ENCODE measurements at places on chromosomes 3 and 15.

DNA sequence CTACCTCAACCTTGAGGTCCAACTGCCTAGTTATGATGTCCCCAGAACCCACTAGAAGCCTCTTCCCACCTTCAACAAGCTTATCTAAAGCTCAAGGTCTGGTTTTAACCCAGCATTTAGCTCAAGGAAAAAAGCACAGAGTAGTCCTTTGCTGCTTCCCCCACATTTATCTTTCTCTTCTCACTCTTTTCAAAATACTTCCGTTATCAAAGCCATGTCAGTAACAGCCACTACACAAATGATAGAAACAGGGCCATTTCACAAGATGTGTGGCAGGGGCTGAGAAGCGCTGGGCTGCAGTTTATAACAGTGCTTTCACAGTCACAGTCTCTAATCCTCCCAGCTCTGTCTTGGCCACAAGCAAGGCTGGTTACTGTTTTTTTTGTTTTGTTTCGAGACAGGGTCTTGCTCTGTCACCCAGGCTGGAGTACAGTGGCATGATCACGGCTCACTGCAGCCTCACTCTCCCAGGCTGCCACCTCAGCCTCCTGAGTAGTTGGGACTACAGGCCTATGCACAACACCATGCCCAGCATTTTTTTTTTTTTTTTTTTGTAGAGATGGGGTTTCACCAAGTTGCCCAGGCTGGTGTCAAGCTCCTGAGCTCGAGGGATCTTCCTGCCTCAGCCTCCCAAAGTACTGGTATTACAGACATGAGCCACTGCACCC lies 218.8 kb downstream of the OSBPL10 start:
- no peak for DNase-seq

GRCh38 chr3:107133891-107134290 lies 243.3 kb upstream of the CCDC54 start:
- no peak for DNase-seq

DNA sequence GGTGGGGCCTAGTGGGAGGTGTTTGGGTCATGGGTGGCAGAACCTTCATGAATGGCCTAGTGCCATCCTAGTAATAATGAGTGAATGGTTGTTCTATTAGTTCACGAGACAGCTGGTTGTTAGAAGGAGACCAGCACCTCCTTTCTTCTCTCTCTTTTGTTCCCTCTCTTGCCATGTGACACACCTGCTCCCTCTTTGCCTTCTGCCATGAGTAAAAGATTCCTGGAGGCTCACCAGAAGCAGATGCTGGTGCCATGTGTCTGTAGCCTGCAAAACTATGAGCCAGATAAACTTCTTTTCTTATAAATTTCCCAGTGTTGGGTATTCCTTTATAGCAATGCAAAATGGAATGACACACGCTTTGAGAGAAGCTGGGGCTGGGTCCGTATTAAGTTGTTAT lies 89.0 kb upstream of the SLC4A7 start:
- no peak for DNase-seq

- DNase-seq, result no peak
Measured at GRCh38 chr15:76056931-76057330, 2.9 kb upstream of the TMEM266 start.

DNA sequence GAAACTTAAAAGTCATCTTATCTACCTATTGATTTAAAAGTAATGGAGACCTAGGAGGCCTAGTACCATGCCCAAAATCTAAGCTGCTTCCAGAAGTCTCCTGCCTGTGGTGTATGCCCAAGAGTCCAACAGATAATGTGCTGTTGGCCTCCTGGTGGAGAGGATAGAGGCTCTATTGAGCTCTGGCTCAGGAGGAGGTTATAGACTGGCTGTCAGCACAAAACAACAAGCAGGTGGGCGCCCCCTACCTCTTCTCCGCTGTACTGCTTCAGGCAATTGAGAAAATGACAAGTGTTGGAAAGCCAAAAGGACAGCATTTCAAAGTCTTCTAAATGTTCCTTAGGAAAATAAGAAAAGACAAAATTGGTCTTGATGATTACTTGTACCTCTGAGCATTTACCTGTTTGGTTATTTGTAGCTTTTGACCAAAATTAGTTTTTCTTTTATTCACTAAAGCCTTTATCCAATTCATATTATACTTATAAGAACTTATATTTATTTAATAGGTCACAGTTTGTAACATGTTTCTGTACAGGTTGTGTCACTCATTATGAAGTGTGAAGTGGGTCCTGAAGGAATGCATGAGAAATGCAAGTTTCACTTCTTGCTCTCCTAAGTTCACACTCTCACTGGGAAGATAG lies 17.2 kb upstream of the GNB5 start:
- no peak for DNase-seq

DNA sequence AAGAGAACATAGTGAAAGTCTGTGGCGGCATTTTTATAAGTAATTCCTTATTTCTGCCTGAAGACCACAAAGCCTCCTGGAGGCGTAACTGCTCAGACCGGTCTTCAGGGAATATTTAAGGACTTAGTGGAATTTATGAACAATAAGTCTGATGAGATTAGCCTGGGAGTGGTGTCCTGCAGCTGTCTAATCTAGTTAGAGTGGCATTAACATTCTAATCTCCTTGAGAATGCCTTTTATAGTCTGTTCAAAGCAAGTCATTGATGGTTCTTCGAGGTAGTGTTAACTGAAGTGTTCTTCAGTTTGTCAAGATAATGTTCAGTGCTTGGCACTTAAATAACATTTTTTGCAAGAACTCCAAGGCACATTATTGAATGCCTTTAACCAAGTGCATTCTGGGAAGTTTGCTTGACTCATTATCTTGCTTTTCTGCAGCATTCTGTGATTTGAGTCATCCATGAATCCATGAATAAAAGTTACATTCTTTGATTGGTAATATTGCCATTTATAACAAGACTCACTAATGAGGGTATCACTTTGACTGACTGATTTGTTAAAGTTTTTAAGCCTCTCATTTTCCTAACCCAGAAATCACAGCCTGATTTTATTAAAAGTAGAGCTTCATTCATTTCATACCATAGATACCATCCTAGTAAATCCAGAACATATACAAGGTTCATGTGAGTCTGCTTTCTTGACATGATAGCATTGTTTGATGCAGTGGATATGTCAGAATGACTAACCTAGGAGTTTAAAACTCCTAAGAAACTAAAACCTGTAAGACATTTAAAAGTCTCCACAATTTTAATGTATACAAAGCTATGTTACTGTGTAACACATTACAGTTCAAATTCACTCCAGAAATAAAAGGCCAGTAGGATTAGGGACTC lies 12.5 kb downstream of the RBM5 start:
- DNase-seq, result no peak

DNA sequence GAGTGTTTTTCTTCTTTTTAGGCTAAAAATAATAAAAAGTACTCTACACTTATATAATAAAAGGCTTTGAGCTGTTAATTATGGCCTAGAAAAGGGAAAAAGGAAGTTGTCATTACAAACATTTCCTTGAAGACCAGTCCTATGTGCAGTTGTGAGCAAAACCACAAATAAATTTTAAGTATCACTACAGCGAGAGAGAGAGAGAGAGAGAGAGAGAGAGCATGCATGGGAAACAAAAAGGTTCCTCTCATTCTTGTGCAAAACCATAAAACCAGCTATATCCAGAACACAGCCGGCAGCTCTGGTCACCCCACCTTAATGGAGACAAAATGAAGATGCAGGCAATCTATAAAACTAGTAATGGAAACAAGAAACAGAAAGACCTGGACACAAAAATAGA lies 33.6 kb downstream of the HEG1 start:
- DNase-seq, result no peak

DNA sequence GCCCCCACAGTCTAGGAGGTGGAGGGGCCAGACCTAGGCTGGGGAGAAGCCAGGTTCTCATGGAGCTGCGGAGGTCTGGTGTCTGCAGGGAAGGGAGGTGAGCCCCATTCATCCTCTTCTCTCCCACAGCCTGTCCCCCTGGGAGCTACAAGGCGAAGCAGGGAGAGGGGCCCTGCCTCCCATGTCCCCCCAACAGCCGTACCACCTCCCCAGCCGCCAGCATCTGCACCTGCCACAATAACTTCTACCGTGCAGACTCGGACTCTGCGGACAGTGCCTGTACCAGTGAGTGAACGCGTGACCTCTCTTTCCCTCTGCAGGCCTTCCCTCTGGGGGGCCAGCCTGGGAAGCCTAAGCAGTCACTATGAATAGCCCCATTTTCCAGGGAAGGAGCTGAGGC lies 14.1 kb downstream of the EPHB3 start:
- DNase-seq, result no peak

GRCh38 chr3:147389717-147390116 lies 16.6 kb downstream of the ZIC4 start:
- no peak for DNase-seq

DNA sequence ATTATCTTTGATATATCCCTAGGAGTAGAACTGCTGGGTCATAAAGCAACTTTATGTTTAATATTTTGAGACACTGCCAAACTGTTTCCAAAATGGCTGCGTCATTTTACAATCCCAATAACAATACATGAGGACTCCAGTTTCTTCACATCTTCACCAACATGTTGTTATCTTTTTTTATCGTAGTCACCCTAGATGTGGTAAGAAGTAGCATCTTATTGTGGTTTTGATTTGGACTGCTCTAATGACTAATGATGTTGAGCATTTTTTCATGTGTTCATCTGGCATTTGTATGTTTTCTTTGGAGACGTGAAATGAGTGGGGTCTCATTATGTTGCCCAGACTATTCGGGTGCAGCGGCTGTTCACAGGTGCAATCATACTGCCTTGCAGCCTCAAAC lies 83.8 kb downstream of the MAP4 start:
- DNase-seq, result no peak

DNA sequence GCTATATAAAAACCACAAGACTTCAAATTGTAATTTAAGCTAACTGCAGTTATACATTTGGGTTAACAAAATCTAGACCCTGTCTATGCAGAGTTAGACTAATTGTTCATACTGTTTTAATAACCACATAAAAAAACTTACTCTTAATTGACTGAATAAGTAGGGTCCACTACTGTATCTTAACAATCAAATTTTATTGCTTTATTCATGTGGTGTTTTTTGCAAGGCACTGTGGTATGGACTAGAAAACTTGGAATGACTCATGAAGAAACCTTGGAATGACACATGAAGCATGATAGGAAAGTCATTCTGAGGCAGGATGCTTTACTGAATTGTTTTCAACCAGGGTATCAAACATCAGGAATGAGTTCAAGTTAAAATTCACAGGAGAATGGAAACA lies 2.3 kb downstream of the SERP1 start:
- DNase-seq, result no peak

DNA sequence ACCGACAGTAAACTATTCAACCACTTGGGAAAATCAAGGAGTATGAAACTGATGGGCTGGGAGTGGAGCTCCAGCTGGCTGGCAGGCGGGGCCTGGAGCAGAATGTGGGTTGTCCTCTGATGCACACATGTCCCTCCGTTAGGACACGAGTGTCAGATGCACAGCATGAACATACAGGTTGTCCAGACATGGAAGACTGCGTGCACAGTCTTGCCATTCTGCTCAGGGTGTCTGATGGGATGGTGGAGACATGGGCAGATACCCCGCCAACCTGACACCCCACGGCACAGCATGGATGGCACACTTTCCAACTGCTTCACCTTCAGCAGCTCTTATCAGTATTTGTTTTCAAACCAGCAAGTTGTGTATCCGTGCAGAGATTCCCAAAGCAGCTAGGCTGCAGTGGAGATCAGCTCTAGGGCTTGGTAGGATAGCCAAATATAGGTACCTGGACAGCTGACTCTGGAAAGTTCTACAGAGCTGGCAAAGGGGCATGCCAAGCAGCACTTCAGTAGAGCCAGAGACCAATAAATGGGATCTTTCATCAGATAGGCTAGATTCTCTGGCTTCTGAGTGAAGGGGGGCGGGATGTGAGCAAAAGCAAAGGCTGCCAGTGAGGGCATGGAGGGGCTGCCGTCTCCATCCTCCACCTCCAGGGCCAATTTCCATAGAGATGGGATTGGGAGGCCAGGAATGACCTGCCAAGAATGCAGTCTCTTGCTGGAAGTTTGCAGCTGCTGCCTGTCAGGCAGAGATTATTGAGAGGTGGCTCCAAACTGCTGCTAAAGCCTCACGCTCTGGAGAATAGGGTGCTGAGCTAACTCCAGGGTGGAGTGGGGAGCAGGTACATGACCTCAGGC lies 47.2 kb upstream of the KY start:
- DNase-seq, result no peak

- no peak for DNase-seq
Measured at GRCh38 chr15:25268166-25268565, 170.7 kb downstream of the UBE3A start.

DNA sequence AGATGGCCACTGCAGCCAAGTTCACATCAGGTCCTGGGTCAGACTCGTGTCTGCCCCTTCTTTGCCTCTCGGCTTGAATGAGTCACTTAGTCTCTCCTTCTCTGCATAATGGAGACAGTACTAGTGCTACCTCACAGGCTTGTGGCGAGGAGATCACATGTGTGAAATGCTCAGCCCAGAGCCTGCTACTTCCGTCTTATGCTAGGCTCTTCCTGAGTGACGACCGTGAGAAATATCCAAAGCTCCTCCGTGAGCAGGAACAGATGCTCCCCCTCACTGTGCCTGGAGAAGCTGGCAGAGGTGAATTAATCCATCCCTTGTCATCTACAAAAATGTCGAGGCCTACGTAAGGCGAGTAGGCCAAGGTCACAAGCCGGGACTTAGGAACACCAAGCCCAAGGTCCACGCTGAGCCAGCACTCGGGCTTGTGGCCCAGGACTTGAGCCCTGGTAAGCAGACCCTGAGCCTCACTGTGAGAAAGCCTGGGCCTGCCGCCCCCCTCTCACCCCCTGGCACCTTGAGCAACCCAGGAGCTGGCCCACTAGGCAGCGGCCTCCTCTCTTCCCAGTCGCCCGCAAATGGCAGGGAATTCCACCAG lies 17.9 kb downstream of the PAK6 start:
- no peak for DNase-seq

- DNase-seq, result no peak
Measured at GRCh38 chr3:31876331-31876730, 104.7 kb downstream of the OSBPL10 start.

DNA sequence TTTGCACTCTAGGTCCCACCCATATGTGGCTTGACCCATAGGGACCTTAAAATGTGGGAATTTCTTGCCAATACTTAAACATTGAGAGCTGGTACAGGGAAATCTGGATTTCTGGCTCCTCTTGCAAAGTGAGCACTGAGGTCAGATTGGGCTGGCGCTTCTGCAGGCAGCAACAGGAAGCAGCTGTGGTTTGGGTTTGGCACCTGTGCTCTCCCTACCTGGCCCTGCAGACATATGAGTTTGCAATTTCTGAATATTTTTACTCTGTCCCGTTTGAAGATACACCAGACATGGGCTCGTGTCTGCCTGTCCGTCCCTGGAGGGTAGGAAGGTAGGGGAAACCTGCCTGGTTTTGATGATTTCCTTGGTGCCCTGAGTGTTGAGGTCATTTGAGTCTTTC lies 74.8 kb upstream of the SEC13 start:
- no peak for DNase-seq

DNA sequence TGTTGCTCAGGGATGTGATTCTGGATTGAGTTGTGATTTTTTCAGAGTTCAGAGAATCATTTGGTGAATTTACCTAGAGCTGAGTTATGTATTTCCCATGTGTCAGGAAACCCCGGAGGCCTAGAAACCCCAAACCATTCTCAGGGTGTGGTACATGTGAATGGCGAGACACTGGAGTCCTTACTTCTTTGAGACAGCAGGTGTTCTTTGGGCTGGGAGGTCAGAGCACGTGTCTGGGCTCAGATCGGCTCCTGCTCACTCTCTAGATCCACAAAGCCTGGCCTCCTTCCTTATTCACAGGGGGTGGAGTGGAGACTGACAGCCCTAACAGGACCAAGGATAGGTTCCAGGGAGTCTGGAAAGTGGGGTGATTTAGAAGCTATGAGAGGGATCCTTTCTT lies 145.8 kb downstream of the CHDH start:
- no peak for DNase-seq

All from gastrocnemius medialis (tissue), 4 donors.